ENCODE measurements at places on chromosomes 11 and 22.
A peak's percentile ranks its signal among the peaks of the same experiment; 100 is the strongest.

- DNase-seq = no peak
Measured at GRCh38 chr11:69563946-69564775, 76.8 kb upstream of the CCND1 start.

DNA sequence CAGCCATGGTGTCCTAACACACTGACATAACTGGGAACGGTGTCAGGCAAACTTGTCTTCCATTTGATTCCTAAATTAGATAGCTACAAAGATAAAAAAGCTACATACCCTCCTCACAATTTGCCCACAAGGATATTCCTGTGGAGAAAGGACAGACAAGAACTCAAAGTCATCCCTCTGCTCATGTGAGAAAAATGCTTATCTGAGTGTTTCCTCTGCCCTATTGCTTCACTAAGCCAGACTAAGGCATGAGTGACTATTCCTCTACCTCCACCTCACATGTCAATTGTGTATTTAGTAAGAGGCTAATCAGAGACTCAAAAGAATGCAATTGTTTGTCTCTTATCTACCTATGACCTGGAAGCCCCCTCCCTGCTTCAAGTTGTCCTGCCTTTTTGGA lies 247.7 kb downstream of the DDX10 start:
- no peak for DNase-seq

GRCh38 chr11:64851831-64852351 lies 7.4 kb upstream of the CDC42BPG start:
- DNase-seq = no peak

GRCh38 chr22:50738649-50739227 lies 734 bp downstream of the ACR start:
- DNase-seq = no peak

- DNase-seq = no peak
Measured at GRCh38 chr22:23503736-23504440, 76.2 kb downstream of the IGLL1 start.

DNA sequence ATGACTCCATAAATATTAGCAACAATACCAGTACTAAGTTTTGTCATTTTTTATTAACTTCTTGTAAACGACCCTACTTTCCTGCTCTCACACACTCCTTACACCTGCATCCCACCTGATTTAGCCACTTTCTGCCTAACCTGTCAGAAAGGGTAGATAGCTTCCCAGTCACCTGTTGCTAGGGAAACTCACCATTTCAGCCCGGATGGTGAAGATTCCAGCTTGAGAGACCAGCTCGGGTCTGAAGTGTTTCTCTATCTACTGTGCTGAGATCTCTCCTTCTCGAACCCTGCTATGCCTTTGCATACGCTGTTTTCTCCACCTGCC lies at the start of gene PARVG:
Gene PARVG (plus strand): TSS at position 220 of the 327 bp plus-strand sequence. CDS start 2,405 bp downstream, outside the sequence.
- no peak for DNase-seq

DNA sequence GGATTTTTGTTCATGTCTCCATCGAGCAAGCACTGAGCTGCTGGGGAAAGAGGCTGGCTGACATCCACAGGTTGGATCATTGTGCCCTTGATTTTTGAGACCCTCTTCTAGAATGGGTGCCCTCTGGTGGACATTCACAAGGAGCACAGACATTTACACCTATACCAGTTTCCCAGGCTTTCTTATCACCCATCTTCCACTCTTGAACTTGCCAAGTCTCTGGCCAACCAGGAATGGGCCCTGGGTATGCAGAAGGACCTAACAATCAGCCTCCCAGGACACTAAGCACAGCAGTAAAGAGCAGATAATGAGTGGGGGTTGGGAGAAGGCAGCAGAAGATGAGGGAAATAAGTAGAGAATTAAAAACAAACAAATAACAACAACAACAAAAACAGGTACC lies 5.7 kb upstream of the INTS4 start:
- DNase-seq = peak; percentile 44

DNA sequence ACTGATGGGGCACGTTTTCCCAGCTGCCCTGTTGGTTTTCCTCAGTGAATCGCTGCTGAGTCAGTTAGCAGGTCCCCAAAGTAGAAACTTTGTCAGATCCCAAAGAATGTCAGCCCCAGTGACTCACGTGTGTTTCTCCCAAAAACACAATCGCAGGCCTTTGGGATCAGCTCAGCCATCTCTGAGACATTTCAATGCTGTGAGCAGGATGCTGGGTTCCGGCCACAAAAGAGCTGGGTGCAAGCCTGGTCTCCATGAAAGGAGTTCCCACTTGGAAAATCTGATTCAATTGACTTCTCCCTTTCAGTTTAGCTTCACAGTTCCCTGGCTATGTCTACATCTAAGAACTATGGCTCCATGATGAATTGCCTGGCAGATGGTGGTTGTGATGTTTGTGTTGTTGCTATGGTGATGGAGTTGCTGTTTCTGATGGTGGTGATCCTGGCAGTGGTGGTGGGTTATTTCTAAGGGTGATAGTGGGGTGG lies 28.0 kb downstream of the MYEOV start:
- no peak for DNase-seq

GRCh38 chr11:44623731-44624491 lies 58.4 kb downstream of the CD82 start:
- no peak for DNase-seq

GRCh38 chr11:80702264-80702663 lies 1261.4 kb upstream of the TENM4 start:
- DNase-seq = no peak

GRCh38 chr11:14300661-14301304 lies 58.2 kb downstream of the RRAS2 start:
- DNase-seq = peak; percentile 38

- no peak for DNase-seq
Measured at GRCh38 chr11:131094827-131095226, 178.5 kb upstream of the SNX19 start.

DNA sequence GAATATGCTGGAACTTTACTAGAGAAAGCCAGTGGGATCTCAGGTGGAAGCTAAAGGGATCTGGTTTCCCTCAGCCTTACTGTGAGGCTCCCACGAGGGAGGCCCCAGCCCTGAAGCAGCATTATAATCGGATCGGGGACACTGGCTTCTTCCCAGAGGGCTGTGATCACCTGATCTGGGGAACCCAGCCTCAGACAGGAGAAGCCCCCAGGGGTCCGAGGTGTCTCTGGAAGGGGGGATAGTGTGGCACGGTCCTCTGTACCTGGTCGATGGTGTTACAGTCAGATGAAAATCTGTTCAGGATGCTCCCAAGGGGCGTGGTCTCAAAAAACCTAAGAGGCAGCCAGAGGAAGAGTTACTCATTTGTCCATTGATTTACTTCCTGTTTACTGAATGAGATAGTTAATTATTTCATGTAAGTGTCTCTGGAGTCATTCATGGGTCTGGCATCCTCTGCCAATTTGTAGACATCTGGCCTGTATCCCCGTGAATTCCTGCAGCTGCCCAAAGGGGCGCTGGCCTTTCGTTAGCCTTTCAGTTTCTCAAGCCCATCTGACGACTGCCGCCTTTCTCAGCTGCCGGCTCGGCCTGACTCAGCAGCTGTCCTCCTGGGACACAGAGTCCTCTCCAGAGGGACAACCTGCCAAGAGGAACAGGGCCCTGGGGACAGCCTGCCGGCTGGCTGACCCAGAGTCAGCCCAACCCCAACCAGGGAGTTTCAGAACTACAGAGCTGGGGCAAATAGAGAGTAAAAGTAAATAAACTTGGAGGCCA lies 17.0 kb upstream of the KCNJ11 start:
- peak; percentile 37 for DNase-seq

GRCh38 chr11:104490182-104490581 lies 326.2 kb upstream of the PDGFD start:
- no peak for DNase-seq

- no peak for DNase-seq
Measured at GRCh38 chr11:78429660-78430059, 12.0 kb upstream of the GAB2 start.

GRCh38 chr11:36177836-36178235 lies 111.4 kb downstream of the COMMD9 start:
- no peak for DNase-seq

GRCh38 chr11:74037309-74037708 lies 28.4 kb upstream of the UCP3 start:
- DNase-seq = no peak

GRCh38 chr22:22812031-22812905 lies 75.3 kb upstream of the IGLL5 start:
- no peak for DNase-seq

GRCh38 chr11:8665222-8665621 lies 17.2 kb downstream of the TRIM66 start:
- DNase-seq = no peak

DNA sequence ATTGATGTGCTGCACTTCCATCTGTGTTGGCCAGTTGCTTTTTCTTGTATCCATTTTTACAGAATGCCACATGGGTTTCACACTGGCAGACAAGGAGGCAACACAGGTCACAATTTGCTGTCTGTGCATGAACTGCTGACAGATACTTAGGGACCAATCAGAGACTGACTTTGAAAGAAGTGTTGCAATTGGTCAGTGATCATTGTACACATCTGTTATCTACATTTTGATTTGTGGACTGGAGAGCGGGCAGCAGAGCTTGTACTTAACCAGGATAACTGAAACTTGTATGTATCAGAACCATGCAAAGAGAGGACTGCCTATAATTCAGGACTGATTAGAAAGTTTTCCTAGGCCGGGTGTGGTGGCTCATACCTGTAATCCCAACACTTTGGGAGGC lies 21.8 kb downstream of the PRR5 start:
- no peak for DNase-seq

DNA sequence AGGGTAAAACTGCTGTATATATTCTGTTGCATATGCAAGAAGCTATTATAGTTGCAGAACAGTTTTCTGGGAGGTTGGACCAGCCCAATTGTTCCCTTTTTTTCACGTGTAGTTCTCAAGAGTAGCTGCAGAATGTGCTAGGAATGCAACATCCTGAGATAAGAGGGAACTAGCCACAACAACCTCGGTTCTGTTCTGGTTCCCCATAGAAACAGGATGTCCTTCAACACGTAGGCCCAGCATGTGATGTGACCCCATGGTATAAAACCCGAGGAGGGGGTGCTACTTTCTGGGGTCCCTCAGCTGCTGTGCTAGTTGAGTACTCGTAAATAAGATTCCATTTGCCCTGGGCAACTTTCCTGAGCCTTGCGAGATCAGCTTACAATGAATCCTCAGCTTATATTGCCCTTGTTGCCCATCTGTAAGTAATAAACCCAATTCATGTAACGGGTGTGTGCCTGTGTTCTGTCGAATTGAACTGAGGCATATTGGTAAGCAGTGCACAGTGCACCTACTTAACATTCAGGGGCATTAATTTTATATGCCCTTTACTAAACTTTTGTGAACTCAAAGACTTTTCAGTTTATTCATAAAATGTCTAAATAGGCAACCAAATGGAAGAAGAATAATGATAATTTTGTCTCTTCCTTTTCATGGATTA lies 23.0 kb upstream of the TRAF6 start:
- no peak for DNase-seq

- DNase-seq = no peak
Measured at GRCh38 chr11:110087812-110088534, 5.2 kb upstream of the ZC3H12C start.

- DNase-seq = no peak
Measured at GRCh38 chr11:112216561-112217105, 9.6 kb upstream of the PTS start.

Data from nephron progenitor cell (in vitro differentiated cells).